ENCODE measurements at places on chromosomes 6 and 20.

DNA sequence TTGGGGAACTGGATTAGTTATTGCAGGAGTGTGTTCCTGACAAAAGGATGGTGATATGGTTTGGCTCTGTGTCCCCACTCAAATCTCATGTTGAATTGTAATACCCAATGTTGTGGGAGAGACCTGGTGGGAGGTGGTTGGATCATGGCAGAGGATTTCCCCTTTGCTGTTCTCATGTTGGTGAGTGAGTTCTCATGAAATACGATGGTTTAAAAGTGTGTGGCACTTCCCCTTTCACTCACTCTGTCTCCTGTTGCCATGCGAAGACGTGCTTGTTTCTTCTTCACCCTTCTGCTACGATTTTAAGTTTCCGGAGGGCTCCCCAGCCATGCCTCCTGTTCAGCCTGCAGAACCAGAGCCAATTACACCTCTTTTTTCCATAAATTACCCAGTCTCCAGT, 16.2 kb upstream of the TREM1 start:
- DNase-seq, result no peak

- DNase-seq, result no peak
These were observed 505.3 kb downstream of the MMUT start for GRCh38 chr6:48957781-48958180.

DNA sequence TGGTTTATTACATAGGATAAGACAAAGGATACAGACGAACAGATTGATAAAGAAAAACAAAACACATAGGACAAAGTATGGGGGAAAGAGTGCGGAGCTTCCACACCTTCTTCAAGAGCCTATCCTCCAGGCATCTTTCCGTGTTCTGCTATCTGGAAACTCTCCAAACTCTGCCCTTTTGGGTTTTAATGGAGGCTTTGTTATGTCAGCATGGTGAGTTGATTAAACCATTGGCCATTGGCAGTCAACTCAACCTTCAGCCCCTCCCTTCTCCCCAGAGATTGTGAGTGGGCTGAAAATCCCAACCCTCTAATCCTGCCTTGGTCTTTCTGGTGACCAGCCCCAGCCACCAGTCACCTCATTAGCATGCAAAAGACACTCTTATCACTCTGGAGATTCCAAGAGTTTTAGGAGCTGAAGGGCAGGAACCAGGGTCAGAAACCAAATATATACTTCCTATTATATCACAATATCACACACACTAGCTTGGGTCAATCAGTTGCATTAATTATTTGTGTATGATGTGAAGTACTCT, 23.8 kb downstream of the HLA-DOB start:
- no peak for DNase-seq

DNA sequence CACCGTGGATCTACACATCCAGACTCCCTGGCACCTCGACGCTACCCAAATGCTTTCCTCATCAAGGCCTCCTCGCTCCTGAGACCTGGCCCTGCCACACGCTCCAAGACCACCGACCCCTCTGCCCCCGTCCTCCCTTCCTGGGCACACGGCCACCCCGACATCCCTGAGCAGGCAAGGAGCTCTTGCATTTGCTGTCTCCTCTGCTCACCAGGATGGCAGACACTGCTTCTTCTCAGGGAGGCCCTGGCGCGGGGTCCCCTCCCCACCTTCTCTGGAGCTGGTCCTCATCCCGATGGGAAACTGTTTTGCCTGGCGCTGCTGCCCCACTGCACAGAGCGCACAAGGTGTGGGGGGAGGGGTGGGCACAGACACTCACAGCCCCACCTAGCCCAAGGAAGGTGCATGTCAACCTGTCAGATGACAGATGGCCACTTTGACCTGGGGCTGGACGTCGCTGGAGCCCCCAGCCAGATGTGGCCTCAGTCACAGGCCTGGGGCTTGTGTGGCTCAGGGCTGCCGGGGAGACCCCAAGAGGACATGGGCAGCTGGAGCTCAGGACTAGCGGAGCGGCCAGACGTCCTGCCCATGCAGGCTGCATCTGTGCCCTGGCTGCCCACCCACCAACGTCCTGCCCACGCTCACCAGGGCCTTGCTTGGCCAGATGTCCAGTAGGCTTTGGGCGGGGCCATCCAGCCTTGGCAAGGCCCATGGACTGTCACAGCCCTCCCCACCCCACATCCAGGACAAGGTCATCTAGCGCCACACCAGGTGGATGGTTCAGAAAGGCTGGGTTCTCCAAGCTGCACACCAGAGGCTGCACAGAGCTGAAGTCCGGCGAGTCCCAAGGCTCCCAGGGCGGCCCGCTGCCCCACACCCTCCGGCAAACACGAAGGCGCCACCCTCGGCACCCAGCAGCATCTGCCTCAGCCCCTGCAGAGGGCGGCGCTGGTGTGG, 6.2 kb upstream of the KCNQ2 start:
- DNase-seq, result no peak

DNA sequence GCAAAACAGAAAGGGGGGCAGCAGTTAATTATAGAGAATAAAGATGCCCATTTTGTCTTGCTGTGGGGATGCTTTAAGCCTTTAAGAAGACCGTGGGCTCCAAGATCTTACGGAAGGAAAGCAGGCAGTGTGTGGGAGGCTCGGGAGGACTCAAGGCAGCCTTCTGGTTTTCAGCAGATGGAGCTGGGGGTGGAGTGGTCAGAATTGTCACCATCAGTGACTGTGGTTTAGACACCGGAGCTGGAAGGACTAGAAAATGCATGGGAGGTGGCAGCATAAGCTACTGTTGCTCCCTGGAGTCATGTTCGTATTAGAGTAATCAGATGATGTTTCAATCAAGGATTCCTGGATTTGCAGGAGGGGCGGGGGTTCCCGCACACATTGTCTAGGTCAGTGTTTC, 3.7 kb downstream of the PHACTR1 start:
- no peak for DNase-seq

GRCh38 chr6:84191802-84192201, 35.6 kb downstream of the CEP162 start:
- DNase-seq, result no peak

- no peak for DNase-seq
These were observed 112.0 kb upstream of the PDE10A start for GRCh38 chr6:165774903-165775601.

DNA sequence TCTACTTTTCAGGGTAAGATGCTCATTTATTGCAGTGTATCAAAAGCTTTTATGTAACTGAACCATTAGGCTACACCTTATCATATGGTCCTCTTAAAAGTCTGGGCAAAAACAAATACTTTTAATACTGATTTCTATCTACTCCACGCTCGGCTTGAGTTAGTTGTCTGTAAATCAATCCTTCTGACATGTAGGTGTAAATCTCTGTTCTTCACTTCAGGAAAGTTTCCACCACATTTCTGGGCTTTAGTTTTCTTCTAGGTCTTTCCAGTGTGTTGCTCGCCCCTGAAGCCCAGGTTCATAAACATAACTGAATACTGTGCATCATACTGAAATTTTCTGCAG, 89.2 kb upstream of the RNF217 start:
- no peak for DNase-seq

GRCh38 chr6:18465410-18466154, 78.4 kb downstream of the RNF144B start:
- DNase-seq, result no peak

DNA sequence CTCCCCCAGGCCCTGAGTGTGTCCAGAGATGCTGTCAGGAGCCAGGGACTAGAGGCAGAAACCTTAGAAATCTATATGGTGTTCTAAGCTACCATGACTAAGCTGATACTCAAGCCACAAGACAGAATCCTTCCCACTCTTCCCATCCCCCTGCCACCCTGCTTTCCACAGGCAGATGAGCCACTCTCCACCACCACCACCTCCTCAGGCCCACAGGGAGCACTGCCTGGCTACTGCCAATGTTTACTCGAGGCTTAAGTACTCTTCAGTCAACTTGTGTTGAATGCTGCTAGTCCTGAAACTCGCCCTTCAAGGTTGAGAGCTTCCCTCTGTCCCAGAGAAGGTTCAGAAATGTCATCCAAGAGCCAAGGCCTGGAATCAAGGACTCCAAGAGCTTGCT, 56.2 kb downstream of the CENPW start:
- DNase-seq, result no peak

GRCh38 chr20:16240355-16240754, 332.9 kb downstream of the KIF16B start:
- no peak for DNase-seq

DNA sequence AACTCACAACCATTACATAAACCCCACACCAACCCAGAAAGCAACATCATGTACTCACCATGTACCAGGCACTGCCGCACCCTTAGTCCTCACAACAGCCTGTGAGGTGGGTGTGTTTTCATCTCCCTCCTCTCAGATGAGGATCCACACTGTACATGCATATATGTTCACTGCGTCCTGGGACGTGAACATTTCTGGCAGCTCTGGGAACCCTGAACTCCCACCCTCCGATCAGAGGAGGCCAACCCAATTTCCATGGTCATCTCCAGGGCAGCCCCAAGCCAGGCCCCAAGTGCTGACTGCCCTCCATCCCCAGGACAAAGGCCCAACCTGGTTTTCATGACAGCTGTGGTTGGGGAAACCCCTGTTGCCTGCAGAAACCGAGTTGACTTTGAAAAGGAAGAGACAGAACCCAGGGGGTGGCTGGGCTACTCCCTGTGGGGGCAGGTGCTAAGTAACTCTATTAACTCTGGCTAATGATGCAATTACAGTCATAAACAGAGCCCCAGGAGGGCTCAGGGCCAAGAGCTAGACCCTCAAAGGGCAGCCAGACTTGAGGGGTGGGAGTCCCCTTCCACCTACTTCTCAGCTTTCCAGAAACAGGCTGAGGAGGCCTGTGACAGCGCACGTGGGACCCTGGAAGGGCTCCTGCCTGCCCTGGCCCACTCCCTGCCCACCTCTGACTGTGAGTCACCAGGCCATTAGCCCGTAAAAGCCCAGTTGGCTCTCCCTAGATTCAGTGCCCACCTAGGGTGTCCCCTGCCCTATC, 2.6 kb downstream of the TFEB start:
- peak; percentile 19 for DNase-seq

DNA sequence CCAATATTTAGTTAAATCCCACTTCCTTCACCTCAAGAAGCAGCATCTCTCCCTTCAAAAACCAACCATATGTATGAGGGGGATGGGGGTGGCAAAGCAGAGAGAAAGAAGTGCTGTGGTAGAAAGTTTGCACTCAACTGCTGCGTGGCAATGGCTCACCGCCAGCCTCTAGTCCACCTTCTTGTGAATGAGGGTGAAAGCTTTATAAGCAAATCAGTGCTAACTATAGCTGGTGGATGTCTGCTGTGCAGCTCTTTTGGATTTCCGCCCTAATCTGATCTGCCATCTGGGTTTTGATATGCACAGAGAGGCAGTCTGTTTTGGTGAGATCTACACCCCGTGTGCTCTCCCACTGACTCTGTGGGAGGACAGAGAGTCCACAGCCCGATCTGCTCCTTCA, 281.2 kb upstream of the SUPT3H start:
- DNase-seq, result no peak

GRCh38 chr6:4319981-4320683, 184.8 kb upstream of the ECI2 start:
- DNase-seq, result no peak

GRCh38 chr6:42599558-42599957, 35.7 kb downstream of the UBR2 start:
- no peak for DNase-seq

GRCh38 chr20:60558486-60558885, 600.3 kb downstream of the CDH26 start:
- no peak for DNase-seq

DNA sequence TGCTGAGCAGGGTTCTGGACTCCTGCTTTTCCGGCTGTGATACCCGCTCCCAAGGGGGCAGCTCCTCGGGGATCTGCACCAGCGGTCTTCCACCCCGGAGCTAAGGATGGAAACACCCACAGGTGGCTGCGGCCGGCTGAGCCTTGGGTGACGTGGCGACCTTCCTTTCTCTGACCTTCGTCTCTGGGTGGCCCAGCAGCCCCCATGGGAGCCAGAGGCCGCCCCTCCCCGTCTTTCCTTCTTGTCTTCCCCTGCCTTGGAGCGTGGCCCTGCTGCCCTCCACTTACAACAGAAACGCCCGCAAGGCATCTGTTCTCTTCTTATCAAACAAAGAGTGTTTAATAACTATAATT, 405.7 kb downstream of the TAF4 start:
- DNase-seq, result no peak

- no peak for DNase-seq
These were observed 51.2 kb downstream of the NINL start for GRCh38 chr20:25533920-25534700.

DNA sequence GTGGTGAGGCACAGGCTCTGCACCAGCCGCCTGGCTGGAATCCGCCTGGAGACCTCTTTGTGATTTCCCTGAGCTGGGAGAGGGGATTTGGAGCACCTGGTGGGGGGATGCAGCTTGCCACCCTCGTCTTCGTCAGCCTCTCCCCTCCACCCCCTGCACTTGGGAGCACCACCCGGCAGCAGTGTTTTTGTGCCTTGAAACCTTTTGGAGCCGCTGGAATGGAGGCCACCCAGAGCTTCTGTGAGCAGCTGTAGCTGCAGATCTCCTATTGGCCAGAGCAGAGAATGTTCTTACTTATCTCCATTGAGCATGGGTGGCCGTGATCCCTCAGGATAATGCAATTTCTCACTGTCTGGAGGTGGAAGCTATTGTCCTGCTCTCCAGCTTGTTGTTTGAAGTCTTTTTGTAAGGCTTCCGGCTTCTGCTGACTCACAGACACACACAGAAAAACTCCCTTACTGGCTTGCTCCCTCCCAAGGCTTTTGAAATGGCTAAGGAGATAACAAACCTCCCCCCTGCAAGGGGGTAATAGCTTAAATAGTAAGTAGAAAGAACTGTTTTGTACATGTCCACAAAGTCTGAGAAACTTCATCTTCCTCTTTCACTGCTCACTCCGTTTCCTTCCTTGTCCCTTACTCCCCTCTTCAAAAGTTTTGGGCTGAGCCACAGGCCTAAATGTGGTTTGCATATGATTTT, 271.2 kb downstream of the PRL start:
- no peak for DNase-seq

GRCh38 chr6:128025478-128025877, 124.6 kb upstream of the THEMIS start:
- no peak for DNase-seq

DNA sequence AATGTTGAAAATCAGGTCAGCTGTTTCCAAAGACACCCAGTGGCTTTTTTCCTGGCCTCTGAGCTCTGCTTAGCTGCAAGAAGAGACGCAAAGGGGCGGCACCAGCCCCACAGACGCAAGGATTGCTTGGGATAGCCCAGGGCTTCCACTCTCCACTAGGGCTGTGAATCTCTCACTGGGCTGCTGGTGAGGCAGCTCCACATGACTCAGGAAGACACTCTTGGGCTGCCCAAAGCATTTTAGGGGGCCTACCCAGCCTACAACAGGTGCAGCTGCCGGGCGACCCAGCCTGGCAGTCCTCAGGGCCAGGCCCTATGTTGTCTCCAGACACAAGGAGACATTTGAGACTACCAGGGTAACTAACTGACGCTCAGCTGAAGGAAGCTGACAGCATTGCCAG, 59.8 kb downstream of the FAM50B start:
- no peak for DNase-seq

- DNase-seq, result no peak
These were observed 236.8 kb downstream of the LY86 start for GRCh38 chr6:6825193-6825784.
